Stimulated activated CD8-positive, alpha-beta memory T cell treated with anti-CD3 and anti-CD28 coated beads, Interleukin-4, amount 100 ng/mL, for 24 hours (primary cell): ENCODE measurements at places on chromosomes 1 and 21.

GRCh38 chr1:218421531-218421930 is 76.4 kb downstream of the TGFB2 start:
- no peak for DNase-seq

GRCh38 chr1:33497410-33497809 is 25.0 kb downstream of the ZSCAN20 start:
- DNase-seq, result no peak

GRCh38 chr1:165235777-165236291 is 120.7 kb downstream of the LMX1A start:
- no peak for DNase-seq

- DNase-seq, result no peak
Measured at GRCh38 chr1:158186180-158186579, 5.5 kb downstream of the CD1D start.
